Stimulated activated CD4-positive, alpha-beta T cell treated with anti-CD3 and anti-CD28 coated beads, TNF-alpha, amount 100 ng/mL, for 1 hour (primary cell): ENCODE measurements at places on chromosomes 16 and 17.

DNA sequence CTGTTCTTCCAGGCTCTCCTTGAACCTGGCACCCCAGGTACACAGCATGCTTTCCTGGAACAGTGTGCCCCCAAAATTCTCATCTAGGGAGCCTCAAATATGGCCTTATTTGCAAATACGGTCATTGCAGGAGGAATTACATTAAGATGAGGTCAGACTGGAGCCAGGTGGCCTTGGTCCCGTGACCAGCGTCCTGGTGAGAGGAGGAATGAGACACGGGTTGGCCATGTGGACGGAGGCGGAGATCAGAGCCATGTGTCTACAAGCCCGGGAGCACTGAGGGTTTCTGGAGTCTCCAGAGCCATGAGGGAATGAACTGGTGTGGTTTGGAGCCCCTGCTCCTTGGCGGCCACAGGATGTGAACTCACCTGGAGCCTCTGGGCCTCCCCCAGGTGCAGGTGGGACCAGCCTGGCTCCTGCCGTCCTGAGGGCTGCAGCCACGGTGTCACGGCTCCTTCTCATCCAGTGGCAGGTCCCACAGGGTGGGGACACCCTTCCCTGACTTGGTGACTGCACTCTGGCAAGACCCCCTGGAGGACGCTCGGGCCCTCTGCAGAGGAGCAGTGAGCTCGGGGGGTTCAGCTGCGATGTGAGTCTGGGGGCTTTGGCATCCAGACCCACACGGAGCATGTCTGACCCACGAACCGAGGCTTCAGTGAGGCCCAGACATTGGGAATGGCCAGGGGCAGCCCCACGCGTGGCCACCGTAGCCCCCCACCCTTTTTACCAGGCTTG lies 21.8 kb upstream of the GNG13 start:
- DNase-seq: no peak

- DNase-seq: no peak
Observed at GRCh38 chr16:84715424-84715823, 15.6 kb downstream of the USP10 start.

DNA sequence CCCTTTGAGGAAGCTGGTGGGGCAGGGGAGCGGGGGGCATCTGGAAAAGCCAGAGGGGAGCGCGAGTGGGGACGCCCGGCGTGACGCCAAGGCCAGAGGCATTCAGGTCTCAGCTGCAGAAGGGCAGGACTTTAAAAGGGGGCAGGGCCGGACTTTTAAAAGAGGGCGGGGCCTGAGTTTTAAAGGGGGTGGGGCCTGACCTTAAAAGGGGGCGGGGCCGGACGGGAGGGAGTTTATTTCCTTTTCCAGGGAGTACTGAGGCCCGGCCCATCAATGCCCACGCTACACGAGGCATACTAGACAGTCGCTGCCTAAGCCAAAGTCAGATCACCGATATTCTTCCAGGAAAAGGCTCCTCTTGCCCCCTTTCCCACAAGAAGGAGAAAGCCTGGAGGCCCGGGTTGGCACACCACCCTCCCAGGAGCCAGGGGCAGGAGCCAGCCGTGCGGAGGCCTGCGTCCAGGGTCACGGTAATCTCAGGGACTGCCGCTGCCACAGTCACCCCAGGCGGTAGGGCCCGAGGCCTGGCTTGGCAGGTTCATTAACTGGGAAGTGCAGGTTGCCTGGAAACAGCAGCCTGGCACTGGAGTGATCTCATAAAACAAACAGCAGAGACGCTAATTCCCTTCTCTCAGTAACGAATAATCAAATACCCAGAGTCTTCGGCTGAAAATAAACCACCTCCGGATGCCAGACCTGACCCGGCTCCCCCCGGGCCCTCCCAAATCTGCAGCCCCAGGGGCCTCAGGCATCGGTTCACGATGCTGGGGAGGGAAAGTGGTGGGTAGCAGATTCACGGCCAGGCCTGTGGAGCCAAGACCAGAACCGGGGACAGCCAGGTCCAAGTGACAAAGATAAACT lies 90.7 kb downstream of the TIMM22 start:
- DNase-seq: no peak

DNA sequence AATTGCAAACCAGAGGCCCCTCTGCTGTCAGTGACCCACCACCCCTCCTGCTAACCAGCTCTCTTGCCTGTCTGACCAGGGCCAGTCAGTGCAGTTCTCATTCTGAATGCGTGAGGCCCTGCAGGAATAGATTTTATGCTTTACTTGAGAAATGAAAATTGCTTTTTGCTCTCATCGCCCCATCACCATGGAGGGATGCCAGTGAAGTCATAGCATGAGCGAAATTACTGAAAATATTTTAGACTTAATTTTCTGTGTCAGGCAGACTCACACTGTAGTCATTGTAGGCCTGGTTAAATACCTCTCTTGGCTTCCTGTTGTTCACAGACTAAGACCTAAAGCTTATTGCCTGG lies 490.5 kb upstream of the CDH5 start:
- DNase-seq: no peak

- no peak for DNase-seq
Observed at GRCh38 chr16:31464781-31465260, 5.5 kb downstream of the ARMC5 start.

GRCh38 chr17:3827124-3827773 lies 18.8 kb downstream of the NCBP3 start:
- peak; percentile 36 for DNase-seq

GRCh38 chr17:76452127-76452659 lies 759 bp downstream of the UBE2O start:
- no peak for DNase-seq

- no peak for DNase-seq
Observed at GRCh38 chr17:32593003-32593402, 106.2 kb downstream of the CDK5R1 start.

DNA sequence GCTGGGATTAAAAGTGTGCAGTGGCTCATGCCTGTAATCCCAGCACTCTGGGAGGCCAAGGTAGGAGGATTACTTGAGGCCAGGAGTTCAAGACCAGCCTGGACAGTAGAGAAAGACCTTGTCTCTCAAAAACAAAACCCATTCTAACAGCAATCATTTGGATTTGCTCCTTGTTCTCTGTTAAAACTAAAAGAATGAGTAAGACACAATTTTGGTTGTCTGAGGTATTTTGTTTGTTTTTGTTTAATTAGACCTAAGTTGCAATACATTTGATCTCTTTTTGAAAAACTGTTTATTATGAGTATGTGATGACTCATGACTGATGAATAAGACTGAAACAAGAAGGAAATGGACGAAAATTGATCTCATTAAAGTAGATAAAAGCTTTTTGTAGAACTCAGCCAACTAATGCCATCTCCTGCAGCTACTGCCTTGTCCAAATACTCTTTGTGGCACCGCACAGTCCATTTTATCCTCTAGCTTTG lies 29.0 kb downstream of the GLG1 start:
- DNase-seq: no peak

DNA sequence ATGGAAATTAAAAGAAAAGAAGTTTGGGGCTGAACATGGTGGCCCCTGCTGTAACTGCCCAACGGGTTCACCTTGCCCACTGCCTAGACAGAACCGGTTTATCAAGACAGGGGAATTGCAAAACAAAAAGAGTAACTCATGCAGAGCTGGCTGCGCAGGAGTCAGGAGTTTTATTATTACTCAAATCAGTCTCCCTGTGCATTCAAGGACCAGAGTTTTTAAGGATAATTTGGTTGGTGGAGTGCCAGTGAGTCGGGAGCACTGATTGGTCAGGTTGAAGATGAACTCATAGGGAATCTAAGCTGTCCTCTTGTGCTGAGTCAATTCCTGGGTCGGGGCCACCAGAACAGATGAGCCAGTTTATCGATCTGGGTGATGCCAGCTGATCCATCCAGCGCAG lies 4.4 kb upstream of the SCPEP1 start:
- no peak for DNase-seq

GRCh38 chr17:30378241-30378824 lies 394 bp upstream of the CPD start:
- peak; percentile 38 for DNase-seq
